ENCODE measurements at places on chromosomes 5 and 9. TPM values are rescaled to one million over a fixed set of nuclear protein-coding genes. Genes with fewer than 3 reads are reported as not detected.

Gene SLC6A7
- polyA plus RNA-seq, result not detected

Gene MEF2C
- polyA plus RNA-seq, result 0.07 TPM

Gene LARP1
- polyA plus RNA-seq, result 139 TPM

Gene FOXD4L4
- polyA plus RNA-seq, result 0.03 TPM

Gene MACROH2A1
- polyA plus RNA-seq, result 135 TPM

Gene DMGDH
- 0.13 TPM for polyA plus RNA-seq

GRCh38 chr5:172379481-172379880 lies 74.8 kb downstream of the SH3PXD2B start:
- DNase-seq, result no peak
- peaks cover 17% of the 10 kb centered on the region for H3K36me3 ChIP-seq
- no peak overlapping the region for H3K4me3 ChIP-seq
- H3K4me1 ChIP-seq, result peaks cover 14% of the 10 kb centered on the region
- no peaks in the 10 kb centered on the region for H3K27me3 ChIP-seq

- H3K4me3 ChIP-seq, result no peak overlapping the region
- H3K4me1 ChIP-seq, result no peaks in the 10 kb centered on the region
- no peaks in the 10 kb centered on the region for H3K36me3 ChIP-seq
- DNase-seq, result no peak
- no peaks in the 10 kb centered on the region for H3K27me3 ChIP-seq
Measured at GRCh38 chr9:5072871-5073270, 87.8 kb downstream of the JAK2 start.

GRCh38 chr5:1312206-1312605 lies 17.3 kb upstream of the TERT start:
- H3K4me1 ChIP-seq, result peaks cover 19% of the 10 kb centered on the region
- H3K27me3 ChIP-seq, result no peaks in the 10 kb centered on the region
- H3K27ac ChIP-seq, result no peak overlapping the region
- DNase-seq, result no peak
- no peaks in the 10 kb centered on the region for H3K36me3 ChIP-seq

- no peak overlapping the region for H3K4me3 ChIP-seq
- H3K27ac ChIP-seq, result no peak overlapping the region
- DNase-seq, result no peak
- H3K36me3 ChIP-seq, result no peaks in the 10 kb centered on the region
- peaks cover 19% of the 10 kb centered on the region for H3K4me1 ChIP-seq
Measured at GRCh38 chr5:107378218-107378899, 292.4 kb downstream of the EFNA5 start.

DNA sequence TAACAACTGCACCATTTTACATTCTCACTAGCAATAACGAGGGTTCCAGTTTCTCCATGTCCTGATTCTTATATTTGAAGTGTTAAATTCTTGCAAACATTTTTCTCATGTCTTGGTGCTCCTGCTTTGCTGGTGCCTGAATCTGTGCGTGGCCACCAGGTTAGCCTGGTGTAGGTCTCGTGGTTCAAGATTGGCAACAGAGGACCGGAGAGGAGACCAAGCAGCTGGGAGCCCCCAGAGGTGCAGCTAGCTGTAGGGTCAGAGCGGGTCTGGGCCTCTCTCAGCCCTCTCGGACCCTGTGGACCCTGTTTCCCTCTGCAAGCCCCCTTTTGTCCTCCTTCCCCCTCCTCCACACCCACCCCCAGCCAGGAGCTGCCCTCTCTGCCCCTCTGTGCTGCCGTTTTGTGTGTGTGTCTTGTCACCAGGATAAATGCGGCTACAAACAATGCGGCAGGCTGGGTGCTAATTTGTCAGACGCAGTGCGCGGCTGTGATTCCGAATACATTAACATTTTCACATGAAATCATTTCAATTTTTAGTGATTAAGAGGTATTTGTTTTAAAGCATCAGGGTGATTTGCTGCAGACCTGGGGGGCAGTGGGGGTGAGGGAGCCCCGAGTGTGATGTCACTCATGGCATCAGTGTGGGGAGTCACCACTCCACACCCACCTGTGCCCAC lies 17.5 kb downstream of the UNC5A start:
- no peaks in the 10 kb centered on the region for H3K36me3 ChIP-seq
- no peak overlapping the region for H3K4me3 ChIP-seq
- H3K4me1 ChIP-seq, result no peaks in the 10 kb centered on the region
- DNase-seq, result no peak

- H3K27ac ChIP-seq, result no peak overlapping the region
- no peaks in the 10 kb centered on the region for H3K36me3 ChIP-seq
- H3K4me3 ChIP-seq, result no peak overlapping the region
- peak; percentile 58 for DNase-seq
- no peaks in the 10 kb centered on the region for H3K27me3 ChIP-seq
Measured at GRCh38 chr9:14326264-14326826, 12.4 kb upstream of the NFIB start.

DNA sequence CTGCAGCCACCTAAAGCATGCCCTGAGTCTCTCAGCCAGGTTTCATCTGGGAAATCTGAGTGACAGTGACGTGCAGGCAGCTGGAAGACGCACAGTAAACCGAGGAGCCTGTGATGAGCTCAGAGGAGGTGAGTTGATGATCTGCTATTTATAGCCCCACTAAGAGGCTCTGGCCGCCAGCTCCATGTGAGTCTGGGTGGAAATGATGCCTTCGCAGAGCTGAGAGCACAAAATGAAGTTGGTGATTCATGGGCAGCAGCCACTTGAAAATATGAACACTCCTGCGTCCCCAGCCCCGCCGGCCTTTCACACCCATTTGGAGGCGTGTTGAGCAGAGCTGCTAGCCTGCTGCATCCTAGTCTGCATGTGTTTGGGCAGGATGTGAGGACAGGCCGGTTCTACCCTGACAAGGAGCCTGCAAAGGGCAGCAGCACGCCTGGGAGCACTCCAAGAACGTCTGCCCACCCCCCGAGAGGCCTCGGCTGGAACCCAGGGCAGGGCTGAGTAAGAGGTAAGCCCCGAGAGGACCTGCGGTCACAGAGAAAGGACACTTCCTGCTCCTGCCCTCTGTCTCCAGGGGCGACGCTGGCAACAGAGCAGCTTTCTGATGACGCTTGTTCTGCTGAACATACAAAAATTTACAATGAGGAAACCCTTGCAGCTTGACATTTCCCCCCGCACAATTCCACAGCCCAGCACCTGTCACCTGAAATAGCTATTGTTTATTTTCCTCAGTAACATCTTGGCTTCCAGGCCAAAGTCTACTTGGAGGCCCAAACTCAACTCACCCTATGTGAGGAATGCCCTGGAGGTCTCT lies 25.1 kb upstream of the CDKN2AIPNL start:
- no peaks in the 10 kb centered on the region for H3K27me3 ChIP-seq
- no peak for DNase-seq
- peak overlapping the region; percentile 72 for H3K27ac ChIP-seq
- no peak overlapping the region for H3K4me3 ChIP-seq
- peaks cover 56% of the 10 kb centered on the region for H3K4me1 ChIP-seq
- no peaks in the 10 kb centered on the region for H3K36me3 ChIP-seq

GRCh38 chr5:15834596-15835245 lies 334.7 kb downstream of the FBXL7 start:
- no peak for DNase-seq
- H3K36me3 ChIP-seq, result no peaks in the 10 kb centered on the region
- no peaks in the 10 kb centered on the region for H3K4me1 ChIP-seq
- no peak overlapping the region for H3K4me3 ChIP-seq

GRCh38 chr5:150848271-150848670 lies 1.9 kb downstream of the IRGM start:
- no peak overlapping the region for H3K4me3 ChIP-seq
- no peaks in the 10 kb centered on the region for H3K36me3 ChIP-seq
- H3K4me1 ChIP-seq, result no peaks in the 10 kb centered on the region
- no peaks in the 10 kb centered on the region for H3K27me3 ChIP-seq
- H3K27ac ChIP-seq, result no peak overlapping the region

DNA sequence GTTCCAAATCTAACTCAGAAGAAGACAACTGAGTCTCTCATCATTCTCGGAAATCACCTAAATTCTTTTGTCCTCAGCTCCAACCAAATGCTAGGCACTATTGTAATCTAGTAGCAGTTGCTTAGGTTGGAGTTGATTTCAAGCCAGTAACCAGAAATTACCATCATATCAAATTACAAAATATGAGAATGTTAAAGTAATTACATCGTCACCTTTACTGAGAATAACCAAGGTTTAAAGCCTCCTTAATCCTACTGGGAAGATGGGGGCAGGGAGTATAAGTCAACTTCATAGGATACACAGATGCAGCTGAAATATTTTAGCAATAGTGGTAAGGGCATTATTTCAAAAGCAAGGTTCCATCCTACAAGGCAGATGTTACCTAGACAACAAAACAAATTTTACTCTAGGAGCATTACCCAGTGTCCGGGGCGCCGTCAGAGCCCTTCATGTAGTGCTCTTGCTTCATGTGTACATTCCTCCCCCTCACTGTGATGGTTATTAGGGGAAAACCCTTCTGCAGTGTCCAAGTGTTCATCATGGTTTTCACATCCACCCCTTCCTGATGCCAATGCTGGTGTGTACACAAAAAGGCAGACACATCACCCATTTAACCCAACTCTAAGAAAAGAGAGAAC lies 19.5 kb downstream of the ERAP1 start:
- DNase-seq, result no peak
- H3K4me1 ChIP-seq, result peaks cover 6% of the 10 kb centered on the region
- no peaks in the 10 kb centered on the region for H3K27me3 ChIP-seq
- H3K36me3 ChIP-seq, result peaks cover 7% of the 10 kb centered on the region
- H3K27ac ChIP-seq, result no peak overlapping the region
- no peak overlapping the region for H3K4me3 ChIP-seq

GRCh38 chr9:31393240-31393639 lies 991.2 kb upstream of the ACO1 start:
- H3K4me3 ChIP-seq, result no peak overlapping the region
- no peak for DNase-seq
- H3K36me3 ChIP-seq, result no peaks in the 10 kb centered on the region
- no peaks in the 10 kb centered on the region for H3K27me3 ChIP-seq

All from keratinocyte (primary cell).